Hippocampal formation (tissue), 2 donors: ENCODE measurements at places on chromosomes 4 and X.

GRCh38 chrX:48960291-48960690 lies 2.9 kb upstream of the OTUD5 start:
- no peak for DNase-seq

DNA sequence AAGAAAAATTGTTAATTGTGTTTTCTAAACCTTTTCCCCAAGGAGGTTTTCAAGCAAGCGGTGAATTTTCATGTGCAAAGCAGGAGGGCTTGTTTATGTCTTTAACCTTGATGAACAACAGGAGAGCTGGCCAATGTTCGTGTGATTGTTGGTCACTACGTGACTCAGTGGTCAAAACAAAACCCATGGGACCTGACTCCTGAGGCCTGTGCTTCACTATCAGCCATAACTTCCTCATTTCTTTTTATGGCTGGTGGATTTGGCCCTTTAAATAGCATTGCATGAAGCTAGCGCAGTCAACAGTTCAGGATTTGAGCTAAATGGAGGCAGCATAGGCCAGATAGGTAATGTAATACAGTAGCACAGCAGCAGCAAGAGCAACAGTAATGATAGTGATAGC lies 80.5 kb downstream of the MID1IP1 start:
- DNase-seq: no peak

DNA sequence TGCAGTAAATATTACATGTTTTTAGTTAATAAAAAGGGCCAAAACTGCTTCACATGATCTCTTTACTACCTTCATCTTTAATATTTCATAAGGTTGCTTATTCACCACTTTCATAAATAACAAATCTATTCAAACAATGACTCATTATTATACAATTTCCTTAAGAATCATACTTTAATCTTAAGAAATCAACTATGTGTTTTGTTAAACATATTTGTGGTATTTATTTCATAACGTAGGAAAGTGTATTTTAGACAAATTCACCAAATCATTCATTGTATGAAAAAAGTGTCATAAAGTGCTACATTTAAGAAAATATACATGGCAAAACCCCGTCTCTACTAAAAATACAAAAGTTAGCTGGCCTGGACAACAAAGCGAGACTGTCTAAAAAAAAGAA lies 150.5 kb upstream of the RXFP1 start:
- no peak for DNase-seq

DNA sequence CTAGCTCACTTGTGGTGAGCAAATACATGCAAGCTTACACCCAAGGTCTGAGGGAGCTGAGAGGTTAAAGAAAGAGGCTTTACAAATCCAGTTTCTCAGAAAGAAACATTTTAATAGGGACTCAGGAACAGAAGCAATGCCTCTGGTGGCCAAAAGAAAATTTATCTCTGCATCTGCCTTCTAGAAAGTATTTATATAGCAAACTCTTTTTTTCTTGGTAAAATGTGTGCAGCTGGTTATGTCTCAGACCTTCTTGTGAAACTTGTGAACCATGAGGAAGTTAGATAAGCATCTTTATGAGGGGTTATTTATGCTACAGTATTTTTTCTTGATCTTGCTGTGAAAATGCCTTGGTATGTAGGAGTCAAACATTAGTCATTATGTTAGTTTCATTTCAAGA lies 48.5 kb upstream of the CYSLTR1 start:
- DNase-seq: no peak

DNA sequence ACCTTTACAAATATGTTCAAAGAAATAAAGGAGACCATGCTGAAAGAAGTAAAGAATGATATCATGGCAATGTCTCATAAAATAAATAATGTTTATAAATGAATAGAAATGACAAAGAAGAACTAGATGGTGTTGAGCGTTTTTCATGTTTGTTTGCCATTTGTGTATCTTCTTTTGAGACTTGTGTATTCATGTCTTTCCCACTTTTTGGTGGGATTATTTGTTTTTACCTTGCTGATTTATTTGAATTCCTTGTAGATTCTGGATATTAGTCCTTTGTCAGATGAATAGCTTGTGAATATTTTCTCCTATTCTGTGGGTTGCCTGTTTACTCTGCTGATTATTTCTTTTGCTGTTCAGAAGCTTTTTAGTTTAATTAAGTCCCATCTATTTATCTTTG lies 732.4 kb downstream of the FAT4 start:
- no peak for DNase-seq
